ENCODE measurements at places on chromosomes 3 and 15.

DNA sequence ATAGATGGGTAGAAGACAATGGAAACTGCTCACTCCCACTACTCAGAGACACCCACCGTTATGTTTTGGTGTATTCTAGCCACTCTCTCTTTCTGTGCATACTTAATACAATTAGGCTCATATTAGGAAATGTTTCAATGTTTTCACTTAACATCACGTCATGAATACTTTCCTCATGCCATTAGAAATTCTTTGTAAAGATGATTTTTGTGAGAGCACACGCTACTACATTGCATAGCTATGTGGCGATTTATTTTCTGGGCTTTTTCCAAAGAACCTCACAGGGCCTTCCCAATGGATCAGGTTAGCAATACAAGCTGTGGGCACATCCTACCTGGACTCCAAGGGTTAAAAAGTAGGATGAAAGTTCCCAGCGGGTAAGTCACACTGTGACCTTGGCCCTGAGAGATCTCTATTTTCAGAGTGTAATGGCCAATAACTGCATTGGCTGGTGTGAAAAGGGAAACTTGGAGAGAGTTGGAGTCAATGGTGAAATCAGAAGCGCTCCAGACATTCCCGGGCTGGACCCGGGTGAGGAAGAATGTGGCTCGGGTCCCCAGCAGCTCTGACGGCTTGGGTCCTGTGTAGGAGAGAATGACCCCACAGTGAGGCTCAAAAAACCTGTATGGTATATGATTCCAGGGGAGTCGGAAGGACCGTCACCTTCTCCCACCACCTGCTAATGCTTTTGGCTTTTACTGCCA is 25.8 kb upstream of the TGM5 start:
- DNase-seq = no peak

DNA sequence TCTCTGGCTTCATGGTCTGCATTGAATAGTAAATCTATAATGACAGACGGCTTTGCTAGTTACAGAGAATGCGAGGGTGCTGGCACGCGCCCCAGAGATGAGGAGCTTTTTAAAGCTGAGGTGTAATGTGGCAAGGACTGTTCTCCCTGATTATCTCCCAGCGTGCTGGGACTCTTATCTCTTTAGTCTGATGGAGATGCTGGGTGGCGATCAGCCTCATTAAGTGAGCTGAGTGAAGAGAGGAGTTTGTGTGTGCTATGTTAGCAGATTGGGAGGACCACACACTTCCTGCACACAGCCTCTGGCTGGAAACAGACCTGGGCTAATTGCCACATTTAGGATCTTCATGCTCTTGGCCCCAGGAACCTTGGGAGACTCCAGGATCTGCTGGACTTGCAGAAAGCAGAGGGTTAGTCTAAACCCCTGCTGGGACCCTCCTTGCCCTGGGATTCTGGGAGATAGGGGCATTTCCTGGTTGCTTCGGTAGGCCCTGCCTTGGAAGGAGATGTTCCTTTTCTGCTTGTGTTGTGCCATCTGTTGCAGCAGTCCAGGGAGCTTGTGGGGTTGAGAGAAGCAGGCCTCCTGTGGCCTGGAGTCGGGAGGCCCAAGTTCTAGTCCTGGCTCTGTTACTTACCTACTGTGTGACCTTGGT is 15.0 kb downstream of the PDIA5 start:
- DNase-seq = no peak

DNA sequence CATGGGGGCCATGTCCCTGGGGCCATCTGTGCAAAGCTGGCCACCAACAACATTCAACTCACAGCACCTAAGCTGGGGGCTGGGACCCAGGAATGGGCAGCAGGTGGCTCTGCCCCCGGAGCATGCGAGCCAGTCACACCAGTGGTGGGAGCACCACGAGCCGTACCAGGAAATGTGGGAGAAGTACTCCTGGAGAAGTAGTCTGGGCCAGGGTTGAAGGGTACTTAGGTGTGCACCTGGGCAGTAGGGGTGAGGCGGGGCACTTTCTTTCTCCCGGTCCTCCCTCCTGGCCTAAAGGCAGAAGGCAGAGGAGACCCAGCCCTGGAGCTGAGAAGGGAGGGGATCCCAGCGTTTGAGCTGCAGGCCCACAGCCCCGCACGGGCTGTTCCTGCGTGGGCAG is 94.2 kb downstream of the PLXNA1 start:
- no peak for DNase-seq

GRCh38 chr3:151796105-151796680 is 17.7 kb upstream of the AADAC start:
- no peak for DNase-seq

DNA sequence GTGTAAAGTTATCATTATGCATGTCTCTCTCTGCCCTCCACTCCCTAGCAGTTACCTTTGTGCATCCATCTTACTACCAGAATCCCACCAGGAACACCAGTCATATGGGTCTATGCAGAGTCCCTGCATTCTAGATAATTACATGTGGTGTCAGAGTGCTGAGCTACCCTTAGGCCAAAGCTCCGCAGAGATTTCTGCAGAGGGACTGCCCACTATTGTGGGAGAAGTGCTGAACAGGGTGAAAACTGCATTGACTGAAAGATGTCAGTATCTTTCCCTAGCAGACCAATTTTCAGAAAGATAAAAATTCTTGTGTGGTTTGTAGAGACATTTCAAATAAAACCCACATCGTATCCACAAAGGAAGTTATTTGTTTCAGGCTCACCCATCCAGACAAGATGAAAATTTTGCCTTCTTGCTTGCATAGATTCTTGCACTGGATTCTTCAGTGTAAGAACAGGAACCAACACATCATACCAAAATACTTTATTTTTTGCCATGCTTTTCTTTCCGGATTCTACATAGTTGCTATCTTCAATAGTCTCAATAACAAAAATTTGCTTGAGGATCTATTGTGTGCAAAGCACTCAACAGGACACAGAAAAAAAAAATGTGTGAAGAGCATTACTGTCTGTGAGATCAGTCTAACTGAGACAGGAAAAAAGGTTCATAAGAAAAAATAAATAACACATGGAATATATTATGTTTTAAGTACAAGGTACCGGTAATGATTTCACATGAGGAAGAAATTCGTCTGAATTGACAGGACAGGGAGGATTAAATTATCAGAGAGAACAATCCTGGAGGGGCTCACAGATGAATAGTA is 32.0 kb upstream of the CCDC80 start:
- no peak for DNase-seq

DNA sequence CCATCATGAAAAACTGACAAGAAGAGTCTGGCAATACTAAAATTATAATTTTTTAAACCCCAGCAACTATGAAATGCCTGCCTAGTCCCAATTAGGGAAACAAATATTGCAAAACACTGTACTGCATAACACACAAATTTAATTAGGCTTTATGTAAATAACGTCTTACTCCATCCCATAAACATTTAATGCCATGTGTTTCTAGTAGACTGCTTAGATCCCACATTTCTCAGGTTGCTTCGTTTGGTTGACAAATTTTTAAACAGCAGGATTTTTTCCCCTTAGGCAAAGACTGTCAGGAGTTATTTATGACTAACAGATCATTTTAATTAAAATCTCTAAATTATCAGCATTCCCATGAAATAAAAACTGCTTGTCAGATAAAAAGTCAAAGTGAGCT is 29.9 kb downstream of the EIF2AK4 start:
- DNase-seq = no peak

DNA sequence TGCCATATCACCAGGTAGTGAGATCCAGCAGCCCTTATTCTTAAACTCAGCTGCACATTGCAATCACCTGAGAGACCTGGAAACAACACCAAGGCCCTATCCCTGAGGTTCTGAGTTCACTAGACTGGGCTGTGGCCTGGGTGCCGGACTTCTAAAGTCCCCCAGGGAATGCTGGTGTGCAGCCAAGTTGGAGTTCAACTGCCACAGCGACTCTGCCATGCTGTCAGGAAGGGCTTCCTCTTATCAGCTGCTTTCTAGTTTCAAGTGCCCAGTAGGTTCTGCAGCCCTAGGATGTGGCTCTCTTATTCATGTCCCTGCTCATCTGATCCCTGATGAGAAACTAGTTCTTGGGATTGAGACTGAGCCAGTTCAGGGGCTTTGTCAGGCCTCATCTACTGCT is 47.8 kb downstream of the ACAA1 start:
- no peak for DNase-seq

DNA sequence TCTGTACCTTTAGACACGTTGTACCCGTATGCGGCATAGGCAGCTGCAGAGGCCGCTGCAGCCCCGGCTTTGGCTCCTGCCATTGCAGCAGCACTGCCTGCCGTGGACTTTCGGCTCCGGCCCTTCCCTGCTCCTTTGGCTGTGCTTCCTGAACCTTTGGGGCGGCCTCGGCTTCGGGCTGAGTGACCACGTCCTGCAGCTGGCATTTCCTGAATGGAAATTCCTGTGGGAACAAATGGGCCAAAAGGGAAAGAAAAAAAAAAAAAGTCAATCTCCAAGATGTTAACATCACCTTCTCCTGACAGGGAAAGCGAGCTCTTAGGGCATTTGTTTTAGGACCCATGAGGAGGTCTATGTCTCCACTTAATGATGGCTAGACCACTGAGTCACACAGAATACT is 29.6 kb downstream of the CHAC1 start:
- DNase-seq = no peak
